Psoas muscle (tissue), 8 donors: ENCODE measurements at places on chromosomes 5 and 9. TPM values are rescaled to one million over a fixed set of nuclear protein-coding genes. Genes with fewer than 3 reads are reported as not detected.

Gene STPG3
- total RNA-seq, result not detected

Gene CORO2A
- 0.10 TPM for total RNA-seq

- DNase-seq, result no peak
These were observed 172.8 kb downstream of the COL23A1 start for GRCh38 chr5:178417391-178417811.

DNA sequence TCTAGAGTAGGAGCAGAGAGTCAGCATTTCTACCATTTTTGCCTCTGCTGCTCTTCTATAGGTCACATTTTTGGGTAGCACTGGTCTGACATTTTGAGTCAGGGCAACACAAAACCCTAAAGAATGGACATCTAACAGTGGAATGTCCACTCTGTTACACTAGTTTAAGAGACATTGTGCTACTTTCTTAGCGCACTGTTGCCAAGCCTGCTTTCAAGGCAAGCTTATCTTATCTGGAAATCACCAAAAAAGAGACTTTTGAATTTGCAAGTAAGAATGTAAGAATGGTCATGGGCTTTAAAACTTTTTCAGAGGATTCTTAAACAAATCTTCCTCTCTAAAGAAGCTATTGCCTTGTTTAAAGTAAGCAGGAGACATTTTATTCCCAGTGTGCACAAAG, 73.0 kb upstream of the STARD4 start:
- DNase-seq, result no peak

Gene PCDHA9
- 0.04 TPM for total RNA-seq

DNA sequence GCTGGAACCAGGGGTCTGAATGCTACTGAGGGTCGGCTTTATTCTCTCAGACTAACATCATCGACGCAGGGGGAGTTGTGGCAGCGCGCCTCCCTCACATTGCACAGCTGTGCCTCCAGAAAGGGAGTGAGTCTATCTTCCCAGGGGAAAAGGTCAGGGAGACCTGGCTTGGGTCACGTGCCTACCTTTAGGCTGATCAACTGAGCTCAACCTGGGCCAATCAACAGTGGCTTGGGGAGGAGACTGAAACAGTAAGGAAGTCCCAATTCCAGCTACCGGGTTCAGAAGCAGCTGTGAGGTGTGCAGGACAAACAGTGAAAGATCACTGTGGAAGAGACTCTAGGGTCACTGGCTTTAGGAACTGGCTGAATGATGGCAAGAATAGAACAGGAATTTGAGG, 14.3 kb downstream of the SNX30 start:
- DNase-seq, result no peak

Gene SLC6A19
- total RNA-seq, result not detected

GRCh38 chr5:122392824-122393223, 80.8 kb downstream of the SNCAIP start:
- DNase-seq, result no peak

GRCh38 chr9:127755061-127756060, 20.3 kb upstream of the TOR2A start:
- no peak for DNase-seq

GRCh38 chr9:70902692-70903131, 218.7 kb downstream of the TRPM3 start:
- no peak for DNase-seq

DNA sequence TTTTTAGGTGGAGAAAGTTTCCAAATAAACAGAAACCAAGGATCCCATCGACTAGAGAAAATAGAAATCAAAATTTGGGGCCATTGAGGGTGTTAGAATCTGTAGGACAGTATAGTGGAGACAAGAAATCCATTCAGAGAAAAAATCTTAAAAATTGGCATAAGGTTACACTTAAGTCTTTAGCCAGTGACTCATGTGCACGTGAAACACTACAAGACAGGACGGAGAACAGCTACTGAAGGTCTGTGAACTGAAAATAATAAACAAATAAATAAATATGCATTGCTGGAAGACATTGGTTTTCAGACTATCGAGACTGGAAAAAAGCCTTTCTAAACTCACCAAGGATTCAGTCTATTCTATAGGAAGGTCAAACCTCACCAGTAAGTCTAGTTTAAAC, 1955.5 kb downstream of the MAT2B start:
- no peak for DNase-seq

GRCh38 chr5:179614745-179615144, 8.7 kb downstream of the HNRNPH1 start:
- no peak for DNase-seq

Gene SLC6A3
- not detected for total RNA-seq

- peak; percentile 34 for DNase-seq
These were observed 27.5 kb downstream of the ADGRD2 start for GRCh38 chr9:124477648-124478285.

GRCh38 chr5:54040804-54041203, 269.6 kb downstream of the ARL15 start:
- no peak for DNase-seq
